ENCODE measurements at places on chromosomes 7 and 10.

- no peak for DNase-seq
Measured at GRCh38 chr7:154857728-154858681, 144.9 kb downstream of the PAXIP1 start.

DNA sequence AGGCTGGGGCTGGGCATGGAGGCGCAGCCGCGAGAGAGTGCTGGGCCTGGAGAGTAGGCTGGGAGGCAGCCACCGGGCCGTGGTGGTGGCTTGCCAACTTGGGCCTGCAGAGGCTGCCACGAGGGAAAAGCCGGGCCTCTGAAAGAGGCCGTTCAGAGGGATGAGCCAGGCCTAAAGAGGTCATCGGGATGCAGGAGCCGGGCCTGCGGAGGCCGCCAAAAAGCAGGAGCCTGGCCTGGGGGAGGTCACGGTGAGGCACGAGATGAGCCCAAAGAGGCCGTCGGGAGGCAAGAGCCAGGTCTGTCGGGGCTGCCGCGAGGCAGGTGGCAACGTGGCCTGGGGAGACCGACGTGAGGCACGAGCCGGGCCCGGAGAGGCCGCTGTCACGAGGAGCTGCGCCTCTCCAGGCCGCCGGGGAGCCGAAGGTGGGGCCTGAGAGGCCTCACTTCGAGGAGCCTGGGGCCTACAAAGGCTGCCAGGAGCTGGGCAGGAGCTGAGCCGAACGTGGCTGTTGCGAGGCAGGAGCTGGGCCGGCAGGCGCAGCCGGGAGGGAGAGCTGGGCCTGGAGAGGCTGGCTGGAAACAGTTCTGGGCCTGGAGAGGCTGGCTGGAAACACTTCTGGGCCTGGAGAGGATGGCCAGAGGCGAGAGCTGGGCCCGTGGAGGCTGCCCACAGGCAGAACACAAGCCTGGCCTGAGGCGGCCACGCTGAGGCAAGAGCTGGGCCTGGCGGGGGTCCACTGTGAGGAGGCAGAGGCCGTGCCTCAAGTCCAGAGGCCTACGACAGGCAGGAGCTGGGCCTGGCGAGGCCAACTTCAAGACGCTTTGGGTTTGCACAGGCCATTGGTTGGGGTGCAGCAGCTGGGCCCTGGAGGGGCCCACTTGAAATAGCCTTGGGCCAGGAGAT, 24.6 kb downstream of the MDH2 start:
- DNase-seq = no peak

DNA sequence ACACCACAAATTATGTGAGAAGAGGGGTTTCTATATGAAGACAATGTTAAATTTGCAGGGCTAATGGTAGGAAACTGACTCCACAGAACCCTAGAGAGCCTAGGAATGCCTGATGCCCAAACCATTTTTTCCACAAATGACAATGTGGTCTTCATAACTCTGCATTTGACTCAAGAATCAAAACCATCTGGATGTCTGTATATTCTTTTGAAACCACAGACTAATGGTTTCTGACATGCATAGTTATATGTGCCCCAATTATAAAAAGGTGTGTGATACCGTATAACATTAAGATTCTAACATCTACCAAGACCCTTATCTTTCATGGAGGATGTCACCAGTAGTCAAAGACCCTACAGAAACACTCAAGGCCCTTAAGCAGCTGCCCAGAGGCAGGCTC, 20.3 kb downstream of the SEC61G start:
- DNase-seq = no peak

DNA sequence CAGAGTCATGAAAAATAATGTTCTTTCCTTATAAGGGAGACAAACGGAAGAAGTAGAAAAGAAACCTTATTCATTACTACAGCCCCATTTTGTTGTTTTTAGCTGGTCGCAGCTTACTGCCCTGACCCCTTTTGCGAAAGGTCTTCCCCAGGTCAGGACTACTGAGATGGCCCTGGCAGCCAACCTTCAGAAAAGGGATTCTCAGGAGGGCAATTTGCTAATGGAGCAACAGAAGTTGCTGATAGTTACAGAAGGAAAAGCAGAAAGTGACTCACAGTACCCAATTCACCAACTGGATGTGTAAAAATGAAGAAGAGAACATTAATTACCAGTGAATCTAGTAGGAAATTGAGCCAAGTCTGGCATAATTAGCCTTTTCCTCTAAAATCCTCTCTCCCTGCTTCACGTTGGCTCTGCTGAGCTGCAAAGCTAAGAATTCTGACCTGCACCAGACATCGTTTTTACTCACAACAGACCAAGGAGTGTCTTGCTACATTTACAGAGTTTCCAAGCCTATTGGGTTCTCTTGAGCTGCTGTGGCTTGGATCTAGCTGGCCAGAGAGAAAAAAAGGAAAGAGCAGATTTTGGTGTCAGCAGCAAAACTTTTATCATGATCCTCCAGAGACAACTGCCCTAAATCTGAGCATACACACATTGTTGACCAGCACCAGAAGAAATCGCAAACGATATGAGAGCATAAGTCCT, 499.9 kb upstream of the FZD8 start:
- no peak for DNase-seq

DNA sequence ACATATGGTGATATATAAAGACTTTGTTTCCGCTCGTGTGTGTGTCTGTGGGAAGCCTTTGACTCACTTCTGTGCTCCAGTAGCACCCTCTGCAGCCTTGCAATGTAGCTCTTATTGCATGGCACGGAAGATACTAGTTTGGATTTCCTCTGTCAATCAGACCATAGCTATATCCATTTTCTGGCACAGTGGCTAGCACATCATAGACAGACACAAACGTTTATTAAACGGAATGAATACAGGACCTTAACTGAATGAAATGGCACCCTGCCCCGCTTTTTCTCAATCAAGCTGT, 124.0 kb upstream of the PTPN20 start:
- peak; percentile 17 for DNase-seq

DNA sequence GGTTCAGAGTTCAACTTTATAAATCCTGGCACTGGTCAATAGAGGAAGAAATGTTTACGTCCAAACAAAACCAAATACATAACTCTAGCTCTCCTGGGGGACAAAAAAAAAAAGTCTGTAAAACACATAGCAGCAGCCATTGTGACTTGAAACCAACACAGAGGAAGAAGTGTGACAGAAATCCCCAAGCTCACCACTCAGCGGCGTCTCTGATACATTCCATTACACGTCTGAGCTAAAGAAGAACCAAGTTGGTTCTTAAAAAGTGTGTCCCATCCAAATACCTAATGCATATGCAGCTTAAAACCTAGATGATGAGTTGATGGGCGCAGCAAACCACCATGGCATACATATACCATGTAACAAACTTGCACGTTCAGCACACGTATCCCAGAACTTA, 58.3 kb upstream of the NANOS1 start:
- DNase-seq = no peak
